ENCODE measurements at places on chromosomes 2 and 18.

- DNase-seq: no peak
Measured at GRCh38 chr2:118973542-118973951, 31.6 kb downstream of the MARCO start.

DNA sequence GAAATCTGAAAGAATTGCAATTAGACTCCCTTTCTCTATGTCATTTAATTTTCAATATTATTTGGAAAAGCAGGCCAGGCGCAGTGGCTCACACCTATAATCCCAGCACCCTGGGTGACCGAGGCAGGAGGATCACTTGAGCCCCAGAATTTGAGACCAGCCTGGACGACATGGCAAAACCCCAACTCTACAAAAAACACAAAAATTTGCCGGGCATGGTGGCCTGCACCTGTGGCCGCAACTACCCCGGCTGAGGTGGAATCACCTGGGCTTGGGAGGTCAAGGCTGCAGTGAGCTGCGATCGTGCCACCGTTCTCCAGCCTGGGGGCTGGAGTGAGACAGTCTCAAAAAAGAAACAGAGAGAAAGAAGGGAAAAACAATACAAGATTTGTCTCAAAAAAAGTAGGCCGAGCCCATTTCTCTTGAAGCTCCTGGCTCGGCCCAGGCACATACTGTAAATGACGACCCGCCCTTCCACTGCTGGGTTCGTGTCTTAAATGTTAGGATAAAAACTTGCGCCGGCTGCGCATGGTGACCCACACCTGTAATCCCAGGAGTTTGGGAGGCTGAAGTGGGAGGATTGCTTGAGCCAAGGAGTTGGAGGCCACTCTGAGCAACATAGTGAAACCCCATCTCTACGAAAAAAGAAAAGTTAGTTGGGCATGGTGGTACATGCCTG, 31.1 kb upstream of the GPC1 start:
- DNase-seq: no peak

DNA sequence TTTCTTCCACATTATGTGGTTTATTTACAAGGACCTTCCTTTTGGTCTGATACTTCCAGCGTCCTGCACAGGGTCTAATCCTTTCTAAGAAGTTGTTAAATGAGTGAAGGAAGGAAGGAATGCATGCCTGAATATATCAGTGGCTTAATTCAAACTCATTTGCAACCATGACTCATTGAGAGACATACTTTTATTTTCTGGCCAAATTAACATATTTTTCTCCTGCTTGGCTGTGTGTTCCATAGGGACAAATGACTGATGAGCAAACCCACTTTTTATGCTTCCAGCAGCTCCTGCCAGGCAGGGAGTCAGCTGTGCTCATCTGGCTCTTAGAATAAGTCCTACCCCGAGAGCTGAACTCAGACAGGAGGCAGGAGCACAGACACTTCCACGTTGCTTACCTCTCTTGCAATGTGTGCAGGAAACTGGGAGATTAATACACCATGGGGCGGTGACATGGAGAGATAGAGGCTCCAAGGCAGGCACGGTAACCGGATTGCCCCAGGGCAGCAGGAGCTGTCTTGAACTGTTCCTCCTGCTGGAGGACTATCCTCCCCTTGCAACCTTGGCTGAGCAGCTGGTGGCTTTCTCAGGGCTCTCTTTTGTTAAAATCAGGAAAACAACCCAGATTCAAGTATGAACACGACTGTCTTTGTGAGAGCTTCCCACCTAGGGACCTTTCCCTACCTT, 667.5 kb upstream of the HS6ST1 start:
- no peak for DNase-seq

GRCh38 chr18:31555971-31556747, 35.5 kb upstream of the TTR start:
- no peak for DNase-seq

- no peak for DNase-seq
Measured at GRCh38 chr2:120629241-120629895, 106.3 kb upstream of the GLI2 start.

GRCh38 chr2:238802957-238803356, 44.9 kb upstream of the TWIST2 start:
- no peak for DNase-seq

Measured in stimulated activated CD4-positive, alpha-beta T cell treated with anti-CD3 and anti-CD28 coated beads, TNF-alpha, amount 100 ng/mL, for 1 hour (primary cell).